Tongue (tissue), 3 donors: ENCODE measurements at places on chromosomes 4 and X.

- DNase-seq, result no peak
Measured at GRCh38 chr4:67549123-67549522, 3.8 kb upstream of the CENPC start.

DNA sequence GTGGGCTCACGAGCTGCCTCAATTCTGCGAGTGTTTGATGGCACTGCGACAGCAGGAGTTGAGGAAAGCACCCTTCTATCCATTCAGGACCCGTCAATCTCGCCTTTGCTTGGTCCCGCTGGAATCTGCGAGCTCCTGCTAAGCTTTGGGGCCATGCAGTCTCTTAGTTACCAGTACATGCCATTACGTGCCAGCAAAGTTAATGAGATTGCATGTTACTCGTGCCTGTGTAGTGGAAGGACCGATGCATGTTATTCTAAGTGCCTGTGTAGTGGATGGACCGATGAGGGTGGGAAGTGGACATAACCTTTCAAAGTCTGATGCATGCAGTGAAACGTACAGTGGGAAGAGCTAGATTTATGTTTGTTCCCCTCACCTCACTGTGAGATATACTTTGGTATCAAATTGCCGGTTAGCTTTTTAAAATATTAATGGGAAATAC, 569 bp downstream of the RPS3A start:
- no peak for DNase-seq

GRCh38 chr4:145735347-145735675, 55.4 kb downstream of the C4orf51 start:
- DNase-seq, result peak; percentile 44

DNA sequence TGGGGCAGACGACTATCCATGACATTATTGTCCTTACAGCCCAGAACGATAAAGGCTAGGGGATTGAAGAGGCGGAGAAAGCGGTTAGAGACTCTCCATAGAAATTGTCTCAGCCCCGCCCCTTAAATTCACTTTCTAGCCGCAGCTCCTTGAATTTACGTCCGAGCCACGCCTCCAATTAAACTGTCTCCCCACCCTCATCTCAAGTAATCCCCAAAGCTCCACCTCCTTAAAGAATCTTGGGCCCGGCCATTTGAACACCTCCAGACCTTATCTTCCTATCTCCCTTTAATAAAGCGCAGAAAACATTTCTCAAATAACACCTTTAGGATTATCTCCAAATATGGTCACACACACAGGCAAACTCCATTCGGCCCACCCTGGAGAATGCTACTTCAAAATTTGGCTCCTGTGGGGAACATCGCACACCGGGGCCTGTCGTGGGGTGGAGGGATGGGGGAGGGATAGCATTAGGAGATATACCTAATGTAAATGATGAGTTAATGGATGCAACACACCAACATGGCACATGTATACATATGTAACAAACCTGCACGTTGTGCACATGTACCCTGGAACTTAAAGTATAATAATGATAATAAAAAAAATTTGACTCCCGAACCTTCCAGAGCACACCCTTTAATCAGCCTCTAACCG, 7.2 kb upstream of the MAGIX start:
- DNase-seq, result peak; percentile 71

- DNase-seq, result no peak
Measured at GRCh38 chr4:187181054-187181453, 457.4 kb upstream of the FAT1 start.

GRCh38 chr4:52001616-52002015, 18.5 kb downstream of the LRRC66 start:
- DNase-seq, result no peak

DNA sequence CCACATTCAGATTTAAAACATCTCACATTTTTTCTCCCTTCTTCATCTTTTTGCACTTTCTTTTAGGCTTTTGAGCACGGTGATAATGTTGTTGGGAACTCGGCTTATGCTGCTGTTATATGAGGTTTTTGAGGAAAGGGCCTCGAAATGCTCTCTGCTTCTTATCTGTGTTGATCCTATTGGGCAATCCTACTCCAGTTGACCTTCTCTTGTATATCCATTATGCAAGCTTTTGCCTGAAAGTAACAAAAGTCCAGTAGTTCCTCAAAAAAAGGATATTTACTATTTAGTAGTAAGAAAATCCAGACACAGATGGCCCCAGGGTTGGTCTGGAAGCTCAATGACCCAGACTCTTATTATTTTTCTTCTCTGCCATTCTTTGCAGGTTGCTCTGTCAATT, 57.7 kb upstream of the SPANXB1 start:
- no peak for DNase-seq

- DNase-seq, result no peak
Measured at GRCh38 chrX:105098201-105098600, 122.3 kb downstream of the TEX13A start.

GRCh38 chrX:153746359-153746758, 17.7 kb upstream of the PLXNB3 start:
- DNase-seq, result no peak

- DNase-seq, result no peak
Measured at GRCh38 chr4:151688003-151688784, 72.6 kb downstream of the GATB start.

GRCh38 chr4:155807021-155807420, 48.2 kb downstream of the GUCY1B1 start:
- peak; percentile 89 for DNase-seq

GRCh38 chr4:129098531-129099001, 2.6 kb downstream of the C4orf33 start:
- DNase-seq, result no peak

DNA sequence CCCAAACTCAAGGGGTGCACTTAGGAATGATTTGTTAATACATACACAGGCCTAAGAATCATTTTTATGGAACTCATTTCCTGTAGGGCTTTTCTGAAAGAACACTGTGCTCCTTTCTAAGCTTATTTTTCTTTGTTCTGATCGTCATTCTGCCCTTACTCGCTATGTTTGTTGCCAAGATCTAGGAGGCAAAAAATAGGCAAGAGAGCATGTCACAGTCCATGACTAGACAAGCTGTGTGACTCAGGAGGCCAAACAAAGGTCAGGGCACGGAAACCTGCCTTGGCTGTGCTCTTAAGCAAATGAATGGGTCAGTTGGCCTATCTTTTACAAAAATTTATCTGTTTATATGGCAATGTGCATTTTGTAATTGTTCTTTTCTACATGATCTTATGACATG, 42.5 kb upstream of the C1GALT1C1 start:
- DNase-seq, result no peak

- peak; percentile 31 for DNase-seq
Measured at GRCh38 chrX:49838374-49838773, 9.3 kb downstream of the PAGE4 start.

DNA sequence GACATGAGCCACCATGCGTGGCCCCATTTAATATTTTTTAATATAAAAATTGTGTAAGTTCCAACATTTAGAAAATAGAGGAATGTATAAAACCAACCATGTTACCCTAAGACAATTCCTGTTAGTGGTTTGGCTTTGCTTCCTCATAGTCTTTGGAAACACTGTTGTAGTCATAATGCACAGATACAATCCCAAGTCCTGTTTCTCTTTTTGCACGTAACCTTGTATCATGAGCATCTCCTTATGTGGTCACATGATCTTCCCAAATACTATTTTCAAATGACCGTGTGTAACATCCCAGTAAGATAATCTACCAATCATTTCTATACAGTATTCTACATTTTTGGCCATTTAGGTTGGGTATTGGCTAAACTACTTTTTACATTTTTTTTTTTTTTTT, 13.9 kb upstream of the RHOH start:
- no peak for DNase-seq

GRCh38 chrX:138886769-138887168, 175.3 kb upstream of the FGF13 start:
- DNase-seq, result peak; percentile 16

DNA sequence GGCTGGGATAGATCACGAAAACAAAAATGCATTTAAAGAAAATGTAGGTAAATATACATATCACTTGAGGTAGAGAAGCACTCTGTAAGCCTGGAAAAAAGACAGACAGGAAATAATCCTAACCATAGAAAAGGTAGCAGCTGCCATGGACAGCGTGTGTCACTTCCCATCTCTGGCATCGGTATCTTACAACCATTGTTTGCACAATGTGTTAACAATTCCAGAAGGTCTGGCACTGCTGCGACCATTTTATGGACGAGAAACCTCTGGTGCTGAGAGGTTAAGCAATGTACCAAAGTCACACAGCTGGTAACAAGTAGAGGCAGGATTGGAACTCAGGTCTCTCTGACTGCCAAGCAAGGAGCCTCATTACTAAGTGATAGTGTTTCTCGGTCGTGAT, 1.7 kb upstream of the MTNR1A start:
- DNase-seq, result no peak

DNA sequence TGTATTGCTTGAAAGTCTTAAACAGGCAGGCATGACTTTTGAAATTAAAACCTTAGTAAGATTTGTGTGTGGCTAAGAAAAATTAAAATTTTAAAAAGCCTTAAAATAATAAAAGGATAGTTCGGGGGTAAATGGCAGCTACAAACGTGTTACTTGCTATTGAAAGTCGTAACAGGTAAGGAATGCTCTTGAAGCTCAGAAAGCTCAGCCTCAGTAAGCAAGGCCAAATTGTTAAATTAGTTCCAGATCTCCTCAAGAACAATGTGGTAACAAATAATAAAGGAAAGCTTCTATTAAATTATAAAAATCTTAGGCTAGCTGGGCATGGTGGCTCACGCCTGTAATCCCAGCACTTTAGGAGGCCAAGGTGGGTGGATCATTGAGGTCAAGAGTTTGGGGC, 25.5 kb downstream of the PRMT9 start:
- DNase-seq, result peak; percentile 22

- DNase-seq, result peak; percentile 21
Measured at GRCh38 chrX:11629593-11630211, 36.0 kb downstream of the ARHGAP6 start.

GRCh38 chrX:135974279-135974856, 580 bp upstream of the MMGT1 start:
- peak; percentile 89 for DNase-seq

- peak; percentile 1 for DNase-seq
Measured at GRCh38 chrX:53223955-53224859, 800 bp downstream of the KDM5C start.

DNA sequence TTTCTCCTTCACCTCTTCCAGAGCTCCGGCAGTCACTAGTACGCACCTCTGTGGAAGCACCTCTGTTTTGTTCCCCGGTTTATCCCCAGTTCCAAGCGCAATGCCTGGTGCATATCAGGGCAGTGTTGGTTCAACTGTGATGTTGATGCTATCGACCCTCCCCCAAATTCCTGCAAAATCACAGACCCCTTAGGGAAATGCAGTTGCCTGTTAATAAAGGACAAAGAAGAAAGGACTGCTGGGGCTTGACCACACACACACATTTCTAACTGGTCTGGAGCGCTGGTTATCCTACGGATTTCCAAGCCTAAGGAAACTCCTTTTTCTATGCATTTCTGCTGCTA, 530 bp upstream of the NMU start:
- DNase-seq, result no peak

GRCh38 chrX:152992115-152992514, 1.8 kb downstream of the PNMA5 start:
- no peak for DNase-seq

GRCh38 chr4:146398896-146399445, 122.8 kb downstream of the SLC10A7 start:
- no peak for DNase-seq

- DNase-seq, result peak; percentile 73
Measured at GRCh38 chr4:80183250-80184052, 13.9 kb upstream of the PRDM8 start.

- peak; percentile 76 for DNase-seq
Measured at GRCh38 chrX:133475521-133475920, 60.2 kb upstream of the GPC4 start.

DNA sequence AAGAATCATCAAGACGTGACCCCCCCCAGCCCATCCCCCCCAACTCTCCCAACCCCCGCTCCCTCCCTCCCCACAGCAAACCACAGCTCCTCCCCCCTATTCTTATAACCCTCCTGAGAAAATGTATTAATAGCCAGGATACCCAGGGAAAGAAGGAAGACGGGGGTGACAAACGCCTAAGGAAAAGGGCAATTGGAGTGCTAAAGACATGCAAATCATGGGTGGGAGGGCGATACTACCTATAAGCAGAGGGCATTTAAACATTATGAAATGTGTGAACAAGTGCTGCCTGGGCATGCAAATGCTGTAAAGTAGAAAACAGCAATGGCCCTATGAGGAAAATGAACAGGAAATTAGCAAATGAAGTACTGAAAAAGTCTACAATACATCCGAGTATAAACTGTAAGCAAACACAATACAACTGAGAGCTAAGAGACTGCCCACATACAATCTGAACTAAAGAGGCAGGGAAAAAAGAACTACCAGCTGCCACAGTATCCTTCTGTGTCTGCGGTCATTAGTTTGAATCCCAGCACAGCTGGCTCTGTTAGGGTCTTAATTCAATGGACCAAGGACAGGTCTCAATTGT, 2.4 kb downstream of the CXXC4 start:
- peak; percentile 71 for DNase-seq

DNA sequence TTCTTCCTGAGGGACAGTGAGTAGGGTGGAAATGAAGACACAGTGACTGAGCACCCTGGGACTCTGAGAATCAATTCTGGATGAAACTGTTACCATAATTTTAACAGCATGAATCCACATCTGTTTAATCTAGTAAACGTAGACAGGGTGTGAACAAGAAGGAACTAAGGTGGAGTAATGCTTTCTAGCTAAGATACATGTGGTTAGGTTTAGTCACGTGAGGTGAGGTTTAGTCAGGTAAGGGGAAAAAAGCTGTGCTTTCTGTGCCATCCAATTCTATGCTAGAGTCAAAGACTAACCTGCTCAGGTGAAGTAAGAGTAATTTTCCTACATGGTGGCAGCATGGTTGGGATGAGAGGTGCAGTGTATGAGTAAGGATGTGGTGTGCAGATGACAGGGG, 54.0 kb upstream of the C4orf54 start:
- DNase-seq, result no peak

DNA sequence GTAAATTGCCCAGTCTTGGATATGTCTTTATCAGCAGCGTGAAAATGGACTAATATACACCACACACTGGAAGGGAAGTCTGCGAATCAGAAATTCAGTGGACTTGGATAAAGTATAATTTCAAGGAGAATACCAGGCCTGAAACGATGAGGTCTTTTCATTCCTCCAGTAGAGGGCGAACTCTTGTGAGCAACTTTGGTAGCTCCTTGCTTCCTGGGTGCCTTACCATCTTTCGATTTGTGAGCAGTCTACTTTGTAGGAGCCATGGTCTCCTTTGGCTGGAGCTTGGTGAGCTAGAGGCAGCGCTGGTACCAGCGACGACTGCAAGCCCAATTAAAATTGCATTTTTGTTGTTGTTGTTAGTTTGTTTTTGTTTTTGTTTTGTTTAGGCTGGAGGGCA, 791.9 kb downstream of the FAT4 start:
- no peak for DNase-seq

DNA sequence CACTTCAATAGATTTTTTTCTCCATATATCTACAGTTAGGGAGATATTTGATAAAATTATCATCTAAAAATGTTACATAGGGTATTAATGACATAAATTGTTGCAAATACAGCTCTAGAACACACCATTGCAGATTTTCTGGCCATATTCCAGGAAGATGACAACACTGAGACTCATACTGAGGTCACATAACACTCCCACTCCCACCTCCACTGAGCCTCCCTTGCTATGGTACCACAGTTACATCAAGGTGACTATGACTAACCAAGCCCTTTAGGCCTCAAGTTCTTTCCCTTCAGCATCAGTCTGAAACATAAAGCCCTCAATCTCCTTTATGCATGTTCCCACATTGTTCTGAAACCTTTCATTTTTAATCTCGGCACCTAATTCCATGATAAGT, 932.0 kb upstream of the IGFBP7 start:
- DNase-seq, result no peak

GRCh38 chr4:101367201-101367600, 19.9 kb upstream of the PPP3CA start:
- DNase-seq, result no peak

GRCh38 chr4:78293348-78293747, 236.2 kb downstream of the FRAS1 start:
- no peak for DNase-seq
